Activated CD4-positive, alpha-beta T cell treated with anti-CD3 and anti-CD28 coated beads, Interleukin-2, amount 50 U/mL, for 1 hour (primary cell): ENCODE measurements at places on chromosomes 1 and 21.

DNA sequence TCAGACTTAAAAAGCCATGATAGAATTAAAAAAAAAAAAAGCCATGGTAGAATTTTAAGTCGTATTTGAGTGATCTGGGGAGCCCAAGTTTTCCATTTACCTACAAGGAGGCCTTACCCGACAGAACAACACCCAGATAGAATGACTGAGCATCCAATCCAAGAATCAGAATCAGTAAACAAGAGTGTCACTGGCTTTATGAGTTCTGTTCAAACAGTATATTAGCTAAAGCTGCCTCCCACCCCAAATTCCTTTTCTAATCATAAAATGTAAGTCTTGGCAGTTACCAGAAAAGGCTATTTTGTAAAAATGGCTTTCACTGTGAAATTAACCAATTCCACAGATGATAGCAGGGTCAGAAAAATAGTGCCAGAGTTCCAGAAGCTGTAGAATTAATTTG lies 1.2 kb downstream of the GTF2B start:
- DNase-seq = no peak

GRCh38 chr1:115729756-115730155 lies 38.8 kb downstream of the CASQ2 start:
- no peak for DNase-seq

DNA sequence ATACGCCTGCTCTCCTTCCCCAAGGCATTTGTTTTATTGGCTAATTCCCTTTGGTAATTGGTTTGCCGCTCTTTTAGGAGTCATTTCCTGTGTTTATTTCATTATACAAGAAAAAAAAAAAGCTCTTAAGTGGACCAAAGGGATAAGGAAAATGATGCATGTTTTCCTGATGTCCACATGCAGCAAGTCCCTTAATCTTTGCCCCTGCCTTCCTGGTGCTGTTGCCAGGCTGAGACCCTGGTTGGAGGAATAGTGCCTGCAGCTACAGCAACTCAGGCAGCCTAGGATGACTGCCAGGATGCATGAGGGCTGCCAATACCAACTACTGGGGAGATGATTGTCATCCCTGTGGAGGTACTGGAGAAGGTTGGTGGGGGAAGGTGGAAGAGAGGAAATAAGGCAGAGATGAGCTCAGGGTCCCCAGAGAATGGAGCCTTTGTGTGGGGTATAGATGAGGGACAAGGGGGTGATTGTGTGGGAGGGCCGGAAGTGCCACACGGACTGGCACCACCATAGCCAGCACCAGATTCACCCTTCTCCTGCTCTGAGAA lies 6.1 kb upstream of the GATAD2B start:
- DNase-seq = no peak

DNA sequence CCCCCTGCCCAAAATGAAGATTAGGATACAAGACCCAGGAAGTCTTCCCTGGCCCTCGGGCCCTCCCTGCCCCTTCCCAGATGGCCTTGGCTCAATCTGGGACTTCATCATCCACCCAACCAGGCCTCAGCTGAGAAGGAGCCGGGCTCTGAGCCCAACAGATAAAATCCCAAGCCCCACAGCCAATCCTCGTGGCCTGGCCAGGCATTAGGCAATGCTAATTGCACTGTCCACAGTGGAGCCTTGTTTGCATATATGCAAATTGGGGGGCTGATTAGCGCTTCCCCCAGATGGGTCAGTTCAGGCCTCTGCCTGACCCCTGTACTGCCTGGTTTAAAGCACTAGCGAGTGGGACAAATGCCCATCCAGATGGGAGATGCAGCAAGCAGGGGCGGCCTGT lies 34.9 kb downstream of the IGSF21 start:
- DNase-seq = no peak

- no peak for DNase-seq
Measured at GRCh38 chr1:31426249-31426922, 13.4 kb downstream of the SERINC2 start.

DNA sequence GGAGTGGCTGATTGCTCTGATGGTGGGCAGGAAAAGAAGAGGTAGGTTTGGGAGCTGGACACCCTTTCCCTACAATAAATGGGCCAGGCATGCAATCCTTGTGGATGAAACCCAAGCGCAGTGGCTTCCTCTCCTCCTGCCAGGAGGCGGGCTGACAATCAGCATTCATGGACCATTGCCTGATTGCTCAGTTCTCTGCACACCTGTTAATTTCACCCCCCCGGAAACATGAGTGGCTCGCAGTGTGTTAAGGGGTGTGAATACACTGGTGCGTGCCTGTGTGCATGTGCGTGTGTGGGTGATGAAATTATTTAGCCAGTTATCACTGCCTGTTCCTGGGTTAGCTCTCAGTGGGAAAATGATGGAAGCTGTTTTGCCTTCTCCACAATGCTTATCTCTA lies 310.7 kb downstream of the PCP4 start:
- no peak for DNase-seq

DNA sequence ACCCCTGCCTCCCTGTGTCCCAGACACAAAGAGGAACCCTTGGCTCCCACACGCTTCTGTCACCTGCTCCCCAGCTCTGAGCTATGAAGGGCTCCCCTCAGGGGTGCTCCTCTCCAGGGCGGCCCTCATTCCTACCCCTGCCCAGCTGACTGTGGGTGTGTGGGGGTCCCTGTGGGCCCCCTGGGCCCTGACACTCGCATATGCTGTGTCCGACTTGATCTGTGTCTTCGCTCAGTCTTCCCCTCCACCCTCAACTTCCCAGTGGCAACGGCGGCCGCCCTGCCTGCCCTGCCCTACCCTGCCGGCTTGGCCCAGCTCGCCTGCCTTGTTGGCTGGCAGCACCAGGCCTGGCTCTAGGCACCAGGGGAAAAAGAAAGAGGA lies 1.2 kb downstream of the KCNQ4 start:
- DNase-seq = no peak

GRCh38 chr1:89382479-89382878 lies 18.6 kb downstream of the GBP6 start:
- DNase-seq = no peak

- DNase-seq = no peak
Measured at GRCh38 chr1:7501084-7501491, 270.0 kb upstream of the VAMP3 start.

DNA sequence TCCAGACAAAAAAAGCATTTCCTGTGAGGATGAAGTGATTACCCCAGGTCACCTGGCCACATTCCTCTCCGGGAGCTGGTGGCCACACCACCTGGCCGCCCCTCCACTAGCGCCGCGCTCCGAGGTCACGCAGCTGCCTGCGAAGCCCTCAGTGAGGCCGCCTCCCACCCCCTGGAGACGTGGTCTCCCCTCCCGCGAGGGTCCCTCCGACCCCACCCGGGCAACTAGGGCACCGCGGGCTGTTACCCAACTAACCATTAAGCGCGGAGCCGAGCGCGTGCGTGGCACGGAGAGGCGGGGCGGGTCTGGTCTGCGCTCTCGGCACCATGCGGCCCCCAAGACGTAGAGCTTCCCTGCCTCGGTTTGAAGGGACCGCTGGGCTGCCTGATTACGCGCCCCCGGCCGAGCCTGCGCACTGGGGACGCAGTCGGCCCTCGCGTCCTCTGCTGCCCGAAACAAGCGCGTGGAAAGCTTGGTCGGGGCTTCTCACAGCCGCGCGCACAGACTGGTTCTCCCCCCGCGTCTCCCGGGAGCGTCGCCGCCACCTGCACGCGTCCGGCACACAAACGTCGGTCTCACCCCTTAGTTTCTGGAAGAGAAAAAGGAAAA lies 106.5 kb downstream of the SLC16A1 start:
- no peak for DNase-seq

DNA sequence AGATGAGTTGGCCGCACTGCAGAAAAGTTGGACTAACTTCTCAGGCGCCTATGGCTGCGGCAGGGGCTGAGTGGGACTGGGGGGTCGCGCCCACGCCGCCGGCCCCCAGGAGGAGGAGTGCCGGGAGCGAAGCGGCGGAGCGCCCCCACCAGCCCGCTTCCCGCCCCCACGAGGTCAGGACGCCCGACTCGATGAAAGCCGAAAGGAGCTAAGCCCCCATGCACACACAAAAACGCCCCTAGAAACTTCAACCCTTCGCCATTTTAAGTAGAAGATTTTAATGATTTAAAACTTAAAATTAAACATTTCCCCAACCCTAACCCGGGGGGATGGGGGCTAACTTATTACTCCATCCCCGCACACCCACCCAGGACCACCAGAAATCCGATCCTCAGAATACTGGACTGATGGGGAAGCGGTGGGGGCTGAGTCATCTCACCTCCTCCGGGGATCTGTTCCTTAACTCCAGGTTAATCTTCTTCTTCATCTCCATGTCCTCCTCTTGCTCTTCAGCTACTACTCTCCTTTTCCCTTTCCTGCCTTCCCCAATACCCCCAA lies 539 bp downstream of the ANP32E start:
- DNase-seq = peak; percentile 24

GRCh38 chr1:25017436-25018109 lies 87.5 kb upstream of the RUNX3 start:
- no peak for DNase-seq

GRCh38 chr1:153553096-153553495 lies 4.0 kb upstream of the S100A3 start:
- DNase-seq = no peak

DNA sequence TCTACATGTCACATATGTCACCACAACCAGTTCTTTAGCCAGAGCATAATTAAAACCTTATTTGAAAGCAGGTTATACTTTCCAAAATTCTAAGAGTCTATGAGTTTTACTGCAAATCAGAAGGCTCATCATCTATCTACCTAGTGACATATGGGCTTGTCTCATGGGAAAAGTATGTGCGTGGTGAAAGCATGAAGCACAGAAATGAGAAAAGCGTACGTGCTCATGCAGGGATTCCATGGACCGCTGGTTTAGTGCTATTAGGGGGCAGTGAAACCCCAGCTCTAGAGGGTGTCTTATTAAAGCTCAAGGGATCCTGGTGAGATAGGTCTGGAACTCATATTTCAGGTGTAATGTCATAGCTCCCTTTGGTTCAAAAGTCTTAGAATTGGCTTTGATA lies 50.2 kb downstream of the FAM163A start:
- no peak for DNase-seq

DNA sequence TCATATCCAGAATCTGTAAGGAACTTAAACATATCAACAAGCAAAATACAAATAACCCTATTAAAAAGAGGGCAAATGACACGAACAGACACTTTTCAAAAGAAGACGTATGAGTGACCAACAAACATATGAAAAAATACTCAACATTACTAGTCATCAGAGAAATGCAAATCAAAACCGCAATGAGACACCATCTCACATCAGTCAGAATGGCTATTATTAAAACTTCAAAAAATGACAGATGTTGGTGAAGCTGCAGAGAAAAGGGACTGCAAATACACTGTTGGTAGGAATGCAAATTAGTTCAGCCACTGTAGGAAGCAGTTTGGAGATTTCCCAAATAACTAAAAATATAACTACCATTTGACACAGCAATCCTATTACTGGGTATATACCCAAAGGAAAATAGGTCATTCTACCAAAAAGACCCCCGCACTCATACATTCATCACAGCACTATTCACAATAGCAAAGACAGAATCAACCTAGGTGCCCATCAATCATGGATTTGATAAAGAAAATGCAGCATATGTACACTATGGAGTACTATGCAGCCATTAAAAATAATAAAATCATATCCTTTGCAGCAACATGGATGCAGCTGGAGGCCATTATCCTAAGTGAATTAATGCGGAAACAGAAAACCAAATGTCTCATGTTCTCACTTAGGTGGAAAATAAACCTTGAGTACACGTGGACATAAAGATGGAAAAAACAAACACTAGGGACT lies 230.1 kb upstream of the RAB4A start:
- DNase-seq = no peak

DNA sequence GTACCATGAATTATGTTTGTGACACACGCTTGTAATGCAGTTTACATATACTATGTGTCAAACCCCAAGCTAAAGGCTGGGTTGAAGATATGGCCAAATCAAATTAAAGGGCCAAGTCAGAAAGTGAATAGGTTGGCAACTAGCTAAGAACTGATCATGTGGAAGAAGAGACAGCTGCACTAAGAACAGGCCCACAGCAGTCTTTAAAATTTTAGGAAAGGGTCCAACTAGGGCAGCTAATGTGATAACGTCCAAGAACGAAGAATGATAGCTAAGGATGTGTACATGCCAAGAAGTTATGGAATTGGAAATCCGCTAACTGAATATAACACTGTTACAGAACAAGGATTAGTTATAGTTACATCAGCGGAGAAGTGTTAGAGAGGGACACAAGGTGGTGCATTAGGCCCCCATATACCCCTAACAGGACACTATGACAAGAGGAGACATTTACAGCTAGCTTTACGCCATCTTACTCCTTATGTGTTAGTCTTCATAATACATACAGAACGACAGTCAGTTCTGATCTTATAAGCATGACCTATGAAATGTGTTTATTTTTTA lies 6.5 kb upstream of the RNF2 start:
- DNase-seq = no peak

GRCh38 chr1:80531182-80531581 lies 1269.6 kb upstream of the ADGRL2 start:
- DNase-seq = no peak

DNA sequence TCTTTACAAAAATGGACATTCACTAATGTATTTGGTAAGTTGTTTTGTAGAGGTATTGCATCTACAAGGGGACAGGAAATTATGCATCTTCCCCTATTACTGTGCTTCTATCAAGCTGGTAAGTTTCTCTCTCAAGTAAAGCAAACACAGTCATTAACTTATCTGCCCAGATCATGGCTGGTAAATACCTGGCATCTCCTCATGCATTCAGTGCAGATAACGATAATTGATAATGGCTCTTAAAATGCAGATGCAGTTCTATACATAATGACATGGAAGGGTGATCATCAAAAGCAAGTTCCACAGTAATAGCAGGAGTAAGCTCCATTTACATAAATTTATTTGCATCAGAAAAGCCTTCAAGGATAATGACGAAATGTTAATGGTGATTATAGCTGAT lies 122.4 kb downstream of the SIPA1L2 start:
- DNase-seq = no peak

- DNase-seq = no peak
Measured at GRCh38 chr1:34896612-34897011, 32.8 kb downstream of the DLGAP3 start.

- DNase-seq = no peak
Measured at GRCh38 chr1:208421486-208421885, 177.3 kb upstream of the PLXNA2 start.

- DNase-seq = peak; percentile 20
Measured at GRCh38 chr1:228647523-228648444, 87.5 kb upstream of the RHOU start.
